ENCODE measurements at places on chromosomes 5 and 9.

DNA sequence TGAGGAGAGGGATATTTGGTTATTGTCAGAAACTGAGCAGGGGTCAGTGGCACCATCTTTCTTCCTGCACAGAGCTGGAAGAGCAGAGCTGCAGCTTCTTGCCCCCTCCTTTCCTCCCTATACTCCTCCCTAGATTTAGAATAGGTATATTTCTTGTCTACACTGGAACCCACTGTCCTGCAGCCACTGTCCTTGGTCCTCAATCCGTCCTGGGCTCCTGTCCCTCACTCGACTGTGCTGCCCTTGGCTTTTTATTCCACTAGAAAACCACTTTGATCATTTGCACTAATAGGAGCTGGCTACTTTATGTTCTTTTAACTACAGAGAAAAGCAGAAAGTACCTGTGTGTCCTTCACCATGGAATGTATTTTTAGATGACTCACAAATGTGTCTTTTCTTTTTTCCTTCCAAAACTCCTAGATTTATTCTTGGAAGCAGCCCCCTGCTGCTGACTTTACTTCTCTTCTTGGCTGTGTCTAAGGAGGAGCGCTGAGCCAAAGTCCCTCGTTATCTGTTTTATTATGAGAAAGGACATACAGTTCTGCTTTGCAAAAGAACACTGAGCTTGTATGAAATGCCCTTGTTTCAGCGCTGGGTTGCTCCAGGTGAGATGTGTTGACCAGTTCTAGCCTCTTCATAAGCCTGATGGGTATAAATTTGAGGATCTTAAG is 150.9 kb downstream of the SEMA6A start:
- no peak for DNase-seq

DNA sequence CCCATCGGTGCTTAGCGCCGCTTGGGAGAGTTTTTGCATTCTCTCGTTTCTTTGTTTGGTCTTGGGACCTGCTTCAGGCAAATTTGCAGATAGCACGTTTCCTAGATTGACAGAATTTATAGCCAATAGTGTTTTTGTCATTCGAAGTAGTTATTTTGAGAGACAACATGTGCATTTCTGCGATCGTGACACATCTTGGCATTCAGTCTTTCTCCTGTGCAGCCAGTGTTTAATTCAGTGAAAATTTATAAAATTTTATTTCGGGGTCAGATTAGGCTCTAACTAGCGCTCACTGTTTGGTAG is 830 bp downstream of the PRRC1 start:
- no peak for DNase-seq

- no peak for DNase-seq
Measured at GRCh38 chr5:102866237-102866600, 111.1 kb downstream of the PAM start.

- no peak for DNase-seq
Measured at GRCh38 chr9:38153152-38153909, 84.3 kb upstream of the SHB start.

DNA sequence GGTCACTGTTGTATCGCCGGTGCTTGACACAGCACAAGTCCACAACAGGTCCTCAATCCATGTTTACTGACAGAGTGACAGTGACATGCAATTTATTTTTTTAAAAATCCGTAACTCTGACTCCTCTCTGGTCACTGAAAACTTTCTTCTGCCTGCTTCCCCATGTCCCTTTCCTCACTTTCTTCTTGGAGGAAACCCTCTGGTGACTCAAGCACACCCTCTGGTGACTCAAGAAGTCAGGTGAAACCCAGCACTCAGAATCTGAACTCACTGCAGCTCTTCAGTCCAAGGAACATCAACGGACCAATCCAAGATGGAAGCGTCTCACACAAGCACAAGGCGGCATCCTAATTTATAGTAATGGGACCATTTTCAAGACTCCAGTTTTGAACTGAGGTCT is 245.9 kb downstream of the FSTL4 start:
- no peak for DNase-seq

GRCh38 chr9:135502873-135503321 is 2.4 kb downstream of the MRPS2 start:
- DNase-seq = no peak

DNA sequence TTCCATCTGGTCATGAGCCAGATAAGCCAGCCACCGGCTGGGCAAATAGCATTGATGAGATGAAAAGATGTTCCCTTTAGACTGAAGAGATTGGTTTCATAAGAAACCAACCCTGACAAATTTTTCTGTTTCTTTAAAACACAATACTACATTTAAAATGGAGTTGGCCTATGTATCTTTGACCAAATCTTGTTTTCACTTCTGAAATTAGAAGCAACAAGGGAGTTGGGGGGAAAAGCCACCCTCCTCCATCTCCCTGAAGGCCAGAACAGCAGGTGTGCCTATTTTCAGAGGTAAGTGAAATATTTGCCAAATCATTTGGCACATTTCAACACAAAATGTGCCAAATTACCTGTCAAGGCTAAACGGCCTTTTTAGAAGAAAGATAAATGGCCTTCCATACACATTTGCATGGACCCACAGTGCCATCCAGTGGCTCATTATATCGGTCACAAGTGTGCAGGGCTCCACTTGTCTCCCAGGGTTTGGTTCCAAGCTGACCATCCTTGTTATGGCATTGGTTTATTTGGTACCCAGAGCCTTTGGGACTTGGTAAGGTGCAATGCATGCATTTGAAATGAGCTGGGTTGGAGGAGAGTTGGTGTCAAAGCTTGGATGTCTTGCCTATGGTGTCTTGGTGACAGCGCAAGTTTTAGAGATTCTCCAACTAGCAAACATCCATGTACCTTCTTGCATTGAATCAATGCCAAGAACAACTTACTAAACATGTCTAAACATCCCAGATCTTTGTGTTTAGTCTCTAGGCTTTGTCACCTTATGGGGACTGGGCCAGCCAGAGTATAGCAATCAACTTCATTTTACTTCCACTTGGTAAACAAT is 372.0 kb upstream of the KIF2A start:
- DNase-seq = no peak

DNA sequence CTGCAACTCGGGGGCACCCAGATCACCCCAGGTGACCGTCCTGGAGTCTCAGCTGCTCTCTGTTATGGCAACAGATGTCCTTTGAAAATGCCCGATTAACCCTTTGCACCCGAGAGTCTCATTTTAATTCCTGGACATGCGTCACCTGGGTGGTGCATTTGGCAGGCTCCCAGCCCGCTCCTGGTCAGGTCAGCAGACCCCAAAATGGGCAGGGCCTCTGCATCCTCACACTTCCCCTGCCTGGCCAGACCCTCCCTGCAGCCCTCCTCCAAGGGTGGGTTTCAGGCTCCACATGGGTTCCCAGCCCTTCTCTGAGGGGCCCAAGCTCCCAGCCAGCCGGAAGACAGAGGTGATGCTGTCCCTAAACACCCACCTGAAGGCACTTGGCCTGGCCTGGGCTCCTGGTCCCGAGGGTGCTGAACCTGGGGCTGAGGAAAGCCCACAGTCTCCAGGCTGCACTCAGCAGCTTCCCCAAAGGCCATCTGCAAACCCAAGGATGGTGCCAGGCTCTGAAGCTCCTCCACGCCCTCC is 69.4 kb downstream of the PSMB7 start:
- no peak for DNase-seq

- no peak for DNase-seq
Measured at GRCh38 chr9:127650518-127650917, 38.4 kb downstream of the STXBP1 start.

- DNase-seq = no peak
Measured at GRCh38 chr9:124293718-124294506, 36.2 kb downstream of the NEK6 start.

DNA sequence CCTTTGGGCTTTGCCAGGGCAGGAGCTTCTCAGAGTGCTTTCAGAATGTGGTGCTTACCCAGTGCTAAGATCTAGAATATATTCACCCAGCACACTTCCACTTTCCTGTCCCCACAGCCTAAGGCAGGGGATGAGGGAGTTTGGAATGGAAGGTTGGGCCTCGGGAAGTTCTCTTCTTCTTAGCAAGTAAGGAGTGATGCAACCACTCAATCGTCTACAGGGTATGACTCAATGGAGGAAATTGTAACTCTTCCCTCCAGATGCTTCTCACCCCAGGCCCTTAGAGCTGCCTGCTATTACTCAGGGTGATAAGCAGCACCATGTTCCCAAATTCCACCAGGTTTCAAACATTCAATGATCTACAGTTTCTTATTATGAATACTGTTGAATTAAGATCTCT is 30.8 kb upstream of the AGGF1 start:
- DNase-seq = no peak

DNA sequence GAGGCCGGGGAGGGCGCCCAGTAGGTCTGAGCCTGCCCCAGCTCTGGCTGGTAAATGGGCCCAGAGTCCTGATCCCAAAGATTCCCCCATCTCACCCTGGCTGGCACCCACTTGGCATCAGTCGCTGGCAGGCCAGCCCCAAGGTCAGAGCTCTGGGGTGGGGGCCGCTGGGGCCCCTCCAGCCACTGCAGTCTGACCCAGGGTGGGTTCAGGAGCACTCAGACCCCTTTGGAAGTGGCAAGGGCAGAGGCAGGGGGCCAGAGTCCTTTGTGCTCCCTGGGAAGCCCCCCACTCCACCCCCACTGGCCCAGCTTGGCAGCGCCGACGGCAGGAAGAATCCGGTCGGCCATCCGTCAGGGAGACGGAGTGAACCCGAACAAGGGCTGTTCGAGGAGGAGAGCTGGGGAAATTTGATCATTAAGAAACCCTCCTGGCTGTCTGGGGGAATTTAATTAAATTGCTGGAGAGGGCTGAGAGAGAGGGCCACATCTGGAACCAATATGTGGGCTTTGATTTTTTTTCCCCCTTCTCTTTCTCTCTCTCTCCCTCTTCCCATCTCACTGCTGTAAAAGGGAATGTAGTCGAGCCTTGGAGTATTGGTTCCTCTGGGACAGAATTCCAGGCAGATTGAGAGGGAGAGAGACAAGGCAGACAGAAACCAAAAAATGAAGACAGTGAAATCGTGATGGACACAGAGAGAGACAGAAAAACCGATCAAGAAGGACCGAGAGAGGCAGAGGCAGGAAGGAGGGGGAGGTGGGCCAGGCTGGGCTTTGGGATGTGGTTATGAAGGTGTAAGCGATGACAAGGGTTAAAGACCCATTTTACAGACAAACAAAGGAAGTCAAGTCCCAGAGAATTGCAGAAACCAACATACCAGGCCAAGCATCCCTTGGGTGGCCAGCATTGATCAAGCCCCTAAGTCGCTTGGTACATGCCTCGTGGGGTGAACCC is 8.1 kb upstream of the ASB6 start:
- DNase-seq = no peak

DNA sequence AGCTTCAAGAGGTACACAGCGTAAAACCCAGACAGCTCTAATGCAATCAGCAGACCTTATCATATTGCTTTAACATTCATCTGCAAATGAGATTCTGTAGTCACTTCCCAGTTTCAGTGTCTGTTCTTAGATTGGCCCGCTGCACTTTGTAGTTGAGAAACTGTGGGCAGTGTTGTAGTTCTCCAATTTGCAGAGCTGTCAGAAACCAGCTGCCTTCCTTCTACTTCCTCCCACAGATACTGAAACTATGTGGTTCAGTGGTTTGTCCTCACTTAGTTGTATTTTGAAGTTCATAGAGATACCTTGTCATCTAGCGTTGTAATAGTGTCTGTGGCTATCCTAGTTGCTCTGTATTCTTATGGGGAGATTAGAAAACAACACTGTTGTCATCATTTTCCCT is 39.6 kb upstream of the TRIM36 start:
- peak; percentile 0 for DNase-seq

Data from stimulated activated CD8-positive, alpha-beta memory T cell treated with anti-CD3 and anti-CD28 coated beads, Interleukin-7, amount 100 ng/mL, for 1 hour (primary cell).